ENCODE measurements at places on chromosomes 5 and 9.

DNA sequence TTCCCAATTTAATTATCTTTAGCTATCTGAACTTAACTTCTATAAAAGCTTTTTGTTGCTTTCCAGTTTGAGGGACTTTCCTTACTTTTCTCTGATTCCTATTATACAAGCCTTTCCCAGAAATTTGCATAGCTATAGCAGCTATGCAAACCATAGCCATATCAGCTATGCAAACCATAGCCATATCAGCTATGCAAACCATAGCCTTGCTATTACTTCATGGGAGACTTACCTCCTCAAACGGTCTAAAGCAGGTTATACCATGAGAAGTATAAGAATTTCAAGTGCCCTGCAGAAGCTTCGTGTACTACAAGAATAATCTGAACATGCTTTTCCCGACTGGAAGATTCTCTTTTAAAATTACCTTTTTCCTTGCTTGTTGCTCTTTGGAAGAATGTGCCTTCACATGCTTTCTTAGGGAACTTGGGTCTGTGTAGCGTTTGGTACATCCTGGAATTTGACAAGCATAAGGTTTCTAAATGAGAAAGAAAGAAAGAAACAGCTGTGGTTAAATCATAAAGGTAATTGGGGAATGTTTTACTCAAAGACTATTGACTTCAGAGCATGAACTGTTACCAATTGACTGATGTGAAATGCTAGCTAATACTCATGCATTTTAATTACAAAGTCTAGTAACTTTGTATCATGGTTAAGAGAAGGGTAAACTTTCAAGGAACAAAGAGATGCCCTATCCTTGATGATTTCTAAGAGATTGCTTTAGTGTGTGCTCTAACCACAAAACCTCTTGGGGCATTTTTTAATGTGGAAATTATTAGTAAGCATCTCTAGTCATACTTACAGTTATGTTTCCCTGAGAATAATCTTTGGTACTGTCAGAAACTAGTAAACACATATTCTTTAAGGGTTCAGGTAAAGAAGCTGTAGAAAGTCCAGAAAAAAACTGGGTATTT lies 367.6 kb downstream of the GLIS3 start:
- no peak for DNase-seq

GRCh38 chr5:134077926-134078580 lies 36.4 kb upstream of the TCF7 start:
- no peak for DNase-seq

GRCh38 chr9:107170801-107171200 lies 112.3 kb upstream of the RAD23B start:
- no peak for DNase-seq

- no peak for DNase-seq
These were observed 102.4 kb downstream of the SMIM23 start for GRCh38 chr5:171888051-171888481.

DNA sequence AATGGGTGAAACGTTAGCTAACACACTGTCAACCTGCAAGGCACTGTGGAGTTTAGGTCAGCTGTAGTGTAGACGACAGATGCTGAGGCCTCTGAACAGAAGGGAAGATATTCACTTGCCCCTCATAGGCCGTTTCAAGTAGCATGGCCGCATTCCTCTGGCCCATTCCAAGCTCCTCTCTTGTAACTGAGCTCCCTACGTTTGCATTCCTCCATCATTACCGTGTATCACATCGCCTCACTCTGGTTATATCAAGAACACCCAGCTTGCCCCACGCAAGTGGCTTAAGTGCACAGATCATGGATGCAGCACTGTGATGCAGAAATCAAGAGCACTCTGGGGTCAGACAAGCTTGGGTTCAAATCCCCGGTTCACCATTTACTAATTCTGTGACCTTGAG lies 43.3 kb downstream of the PRELID2 start:
- no peak for DNase-seq

- DNase-seq, result no peak
These were observed 194.8 kb upstream of the FBXL7 start for GRCh38 chr5:15304914-15305834.

GRCh38 chr5:78889369-78890140 lies 95.6 kb downstream of the ARSB start:
- no peak for DNase-seq

GRCh38 chr5:152804179-152804578 lies 399.1 kb upstream of the NMUR2 start:
- no peak for DNase-seq

- no peak for DNase-seq
These were observed 279.2 kb upstream of the NREP start for GRCh38 chr5:112036206-112036605.

- DNase-seq, result no peak
These were observed 5.5 kb downstream of the TRIM32 start for GRCh38 chr9:116692616-116693015.

- no peak for DNase-seq
These were observed 181.1 kb upstream of the SPEF2 start for GRCh38 chr5:35436400-35437057.

DNA sequence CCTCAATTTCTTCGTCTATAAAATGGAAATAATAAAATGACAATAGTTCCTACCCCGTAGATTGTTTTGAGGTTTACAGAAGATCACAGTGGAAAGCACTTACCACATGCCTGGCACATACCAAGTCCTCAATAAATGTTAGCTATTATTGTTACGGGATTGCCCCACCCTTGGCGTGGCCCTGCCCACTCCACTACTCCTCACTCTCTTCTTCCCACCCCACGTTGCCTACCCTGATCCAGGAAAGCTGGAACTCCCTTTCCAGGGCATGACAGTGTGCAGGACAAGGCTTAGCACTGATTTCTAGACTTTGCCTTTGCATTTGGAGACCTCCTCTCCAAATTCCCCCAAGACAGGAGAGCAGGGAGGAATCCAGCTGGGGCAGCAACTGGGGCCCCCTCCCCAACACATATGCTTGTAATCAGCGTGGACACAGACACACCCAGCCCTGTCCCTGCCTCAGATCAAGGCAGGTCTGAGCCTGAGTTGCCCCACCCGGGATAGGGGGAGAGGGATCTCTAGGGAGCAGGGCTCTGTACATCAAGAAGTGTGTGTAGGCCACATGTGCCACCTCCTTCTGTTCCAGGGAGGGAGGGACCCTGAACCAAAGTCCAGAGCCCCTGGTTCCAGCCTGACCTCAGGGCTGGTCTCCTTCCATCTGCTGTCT lies 6.7 kb downstream of the SLC4A9 start:
- DNase-seq, result no peak

DNA sequence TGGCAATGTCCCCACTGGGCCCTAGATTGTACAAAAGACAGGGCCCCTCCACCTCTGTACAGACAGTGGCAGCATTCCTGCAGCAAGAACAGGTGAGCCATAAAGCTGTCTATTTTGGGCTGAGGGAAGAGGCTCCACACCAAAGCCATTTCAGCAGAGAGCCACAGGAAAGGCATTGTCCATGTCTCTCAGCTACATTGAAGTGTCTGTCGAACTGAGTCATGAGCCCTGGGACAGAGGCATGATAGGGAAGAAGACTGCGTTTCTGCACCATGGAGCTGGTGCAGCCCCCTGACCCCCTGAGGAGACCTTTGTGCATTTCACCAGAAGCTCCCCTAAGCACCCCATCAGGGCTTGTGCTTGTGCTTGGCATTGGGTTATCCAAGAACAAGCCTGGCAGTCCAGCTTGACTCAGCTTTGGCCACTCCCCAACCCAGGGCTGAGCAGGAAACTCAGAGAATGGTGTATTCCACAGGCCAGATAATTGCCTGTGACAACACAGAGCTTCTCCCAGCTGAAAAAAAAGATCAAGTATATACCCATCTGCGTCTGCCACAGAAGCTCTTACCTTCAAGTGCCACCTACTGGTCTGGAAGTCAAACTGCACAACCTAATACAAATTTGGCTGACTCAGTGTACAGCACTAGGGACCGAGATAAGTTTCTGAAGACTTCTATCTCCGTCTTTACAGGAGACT lies 5.9 kb upstream of the FRMD3 start:
- DNase-seq, result no peak

- DNase-seq, result no peak
These were observed 68.7 kb upstream of the CTSL start for GRCh38 chr9:87657190-87657589.

- DNase-seq, result no peak
These were observed 120.8 kb downstream of the EMB start for GRCh38 chr5:50320131-50320749.

DNA sequence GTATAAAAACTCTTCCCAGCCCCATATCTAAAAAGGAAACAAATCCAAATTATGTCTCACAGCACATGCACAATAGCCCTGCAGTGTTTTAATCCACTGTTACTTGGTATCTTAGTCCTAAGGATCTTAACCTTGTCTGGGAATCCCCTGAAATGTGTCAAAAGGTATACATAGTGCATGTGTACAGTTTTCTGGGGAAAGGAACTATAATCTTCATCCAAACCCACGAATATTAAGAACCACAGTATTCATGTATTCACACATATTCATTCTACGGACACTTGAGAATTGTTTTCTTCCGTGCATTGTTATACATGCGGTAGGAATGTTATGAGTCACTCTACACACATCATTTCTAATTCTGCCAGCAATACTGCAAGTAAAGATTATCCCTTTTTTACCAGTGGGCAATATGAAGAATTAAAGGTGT lies 47.8 kb upstream of the SNX2 start:
- DNase-seq, result no peak

DNA sequence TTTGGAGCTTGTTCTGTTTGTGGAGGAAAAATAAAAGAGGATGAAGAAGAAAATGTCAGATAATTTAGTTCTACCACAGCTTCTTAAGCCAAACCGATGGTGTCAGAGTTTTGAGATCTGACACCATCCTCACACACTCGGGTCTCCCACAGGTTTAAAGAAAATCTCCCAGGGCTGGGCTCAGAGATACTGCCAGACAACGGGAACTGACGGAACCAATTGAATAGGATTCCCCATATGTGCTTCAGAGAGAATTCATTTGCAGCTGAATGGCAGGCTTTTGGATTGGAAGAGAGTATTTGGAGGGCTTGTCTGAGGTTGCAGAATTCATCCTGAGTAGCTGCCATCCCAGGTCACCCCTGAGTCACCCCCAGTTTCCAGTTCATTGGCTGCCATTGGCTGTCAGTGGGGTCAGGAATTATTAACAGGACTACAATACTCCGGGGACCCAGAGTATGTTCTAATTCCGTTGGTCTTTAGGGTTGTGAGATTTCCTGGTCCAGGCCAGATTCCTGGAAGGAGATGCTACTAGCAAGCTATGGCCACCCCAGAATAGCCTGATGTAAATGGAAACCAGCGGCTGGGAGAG lies 131.3 kb downstream of the PDZD2 start:
- DNase-seq, result no peak

DNA sequence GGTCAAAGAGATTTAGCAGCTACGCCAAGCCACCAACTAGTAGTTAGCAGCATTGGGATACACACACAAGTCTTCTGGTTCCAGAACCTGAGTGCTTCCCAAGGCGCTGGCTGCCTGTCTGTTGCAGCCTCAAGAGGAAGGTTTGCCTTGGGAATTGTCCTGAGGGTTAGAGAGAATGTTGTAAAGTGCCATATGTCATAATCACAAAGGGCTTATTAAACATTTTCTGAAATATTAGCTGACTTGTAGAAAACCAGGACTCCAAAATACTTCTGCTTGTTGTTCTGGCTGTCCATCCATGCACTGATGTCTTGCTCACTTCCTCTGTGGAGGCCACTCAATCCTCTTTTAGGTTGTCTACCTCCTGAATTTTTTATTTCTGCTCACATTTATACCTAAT lies 46.3 kb downstream of the SLC36A1 start:
- no peak for DNase-seq

- DNase-seq, result no peak
These were observed 31.5 kb upstream of the ZFAND5 start for GRCh38 chr9:72396247-72397091.

DNA sequence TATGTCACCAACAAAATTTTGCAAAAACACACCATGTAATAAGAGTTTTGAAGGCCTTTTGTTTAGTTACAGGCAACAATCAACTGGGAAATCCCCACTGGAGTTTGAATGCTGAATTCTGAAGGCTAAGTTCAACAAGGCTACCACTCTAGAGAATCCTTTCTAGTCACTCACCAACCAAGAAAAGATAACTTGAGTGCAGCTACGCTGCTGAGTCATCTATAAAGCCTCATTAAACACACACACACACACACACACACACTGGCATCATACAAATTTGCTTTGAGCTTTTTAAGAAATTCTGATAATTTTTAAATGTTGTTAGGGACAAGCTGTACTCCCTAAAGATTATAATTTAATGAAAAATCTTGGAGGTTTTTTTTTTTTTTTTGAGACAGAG lies 219.6 kb downstream of the DENND1A start:
- DNase-seq, result no peak

DNA sequence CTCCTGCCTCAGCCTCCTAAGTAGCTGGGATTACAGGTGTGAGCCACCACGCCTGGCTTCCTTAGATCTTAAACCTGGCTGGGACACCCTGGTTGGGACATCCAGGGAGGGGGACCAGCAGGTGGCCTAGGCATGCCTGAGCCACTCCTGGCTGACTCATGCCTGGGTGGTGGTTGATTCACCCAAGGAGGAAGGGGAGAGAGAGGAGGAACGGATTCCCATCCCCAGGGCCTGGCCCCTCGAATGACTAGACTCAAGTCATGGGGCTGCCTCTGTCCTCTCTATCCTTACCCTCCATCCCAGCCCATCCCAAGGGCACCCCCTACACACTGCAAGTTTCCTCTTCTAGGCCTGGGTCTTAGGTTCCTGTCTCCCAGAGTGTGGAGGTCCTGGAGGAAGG lies 12.7 kb downstream of the EEIG1 start:
- DNase-seq, result no peak

- DNase-seq, result no peak
These were observed 45.6 kb downstream of the S1PR3 start for GRCh38 chr9:89036891-89037290.

DNA sequence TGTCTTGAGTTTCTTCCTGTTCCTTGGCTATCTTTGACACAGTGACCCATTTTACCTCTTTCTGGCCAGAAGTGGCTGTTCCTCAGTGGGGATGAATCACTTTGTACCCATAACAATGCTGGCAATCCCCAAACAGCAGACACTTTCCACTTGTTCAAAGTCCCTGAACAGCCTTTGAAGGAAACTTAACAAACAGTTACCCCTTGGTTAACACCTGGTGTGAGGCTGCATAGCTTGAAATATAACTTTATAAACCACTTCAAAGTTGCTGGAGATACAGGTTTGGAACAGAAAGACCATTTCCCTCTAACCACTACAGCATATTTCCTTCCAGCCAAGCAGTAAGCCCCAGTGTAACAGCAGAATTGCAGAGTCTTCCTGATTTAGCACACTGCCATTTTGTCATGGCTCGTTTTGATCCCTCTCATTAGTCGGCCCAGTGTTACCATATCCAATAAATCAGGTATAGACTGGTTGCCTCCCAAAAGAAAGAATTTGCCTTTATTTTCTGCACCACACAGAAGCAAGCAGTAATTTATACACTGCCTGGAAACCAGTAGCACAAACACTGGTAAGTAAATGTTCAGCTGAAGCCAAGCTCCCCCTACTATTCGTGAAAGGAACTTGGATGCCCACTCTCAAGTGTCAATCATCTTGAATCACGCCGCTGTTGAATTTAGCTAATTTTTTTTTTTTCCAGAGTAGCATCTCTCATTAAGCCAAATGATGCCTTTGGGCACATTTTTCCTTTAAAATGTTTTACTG lies 225.9 kb downstream of the PIK3R1 start:
- no peak for DNase-seq

- no peak for DNase-seq
These were observed 45.1 kb downstream of the S1PR3 start for GRCh38 chr9:89036383-89036782.

- DNase-seq, result no peak
These were observed 1057.8 kb upstream of the WWC1 start for GRCh38 chr5:167233507-167234220.

All from activated CD8-positive, alpha-beta memory T cell treated with anti-CD3 and anti-CD28 coated beads for 48 hours (primary cell).